Midbrain (tissue), 1 donor: ENCODE measurements at places on chromosomes 2 and 18.
A peak's percentile ranks its signal among the peaks of the same experiment; 100 is the strongest.

DNA sequence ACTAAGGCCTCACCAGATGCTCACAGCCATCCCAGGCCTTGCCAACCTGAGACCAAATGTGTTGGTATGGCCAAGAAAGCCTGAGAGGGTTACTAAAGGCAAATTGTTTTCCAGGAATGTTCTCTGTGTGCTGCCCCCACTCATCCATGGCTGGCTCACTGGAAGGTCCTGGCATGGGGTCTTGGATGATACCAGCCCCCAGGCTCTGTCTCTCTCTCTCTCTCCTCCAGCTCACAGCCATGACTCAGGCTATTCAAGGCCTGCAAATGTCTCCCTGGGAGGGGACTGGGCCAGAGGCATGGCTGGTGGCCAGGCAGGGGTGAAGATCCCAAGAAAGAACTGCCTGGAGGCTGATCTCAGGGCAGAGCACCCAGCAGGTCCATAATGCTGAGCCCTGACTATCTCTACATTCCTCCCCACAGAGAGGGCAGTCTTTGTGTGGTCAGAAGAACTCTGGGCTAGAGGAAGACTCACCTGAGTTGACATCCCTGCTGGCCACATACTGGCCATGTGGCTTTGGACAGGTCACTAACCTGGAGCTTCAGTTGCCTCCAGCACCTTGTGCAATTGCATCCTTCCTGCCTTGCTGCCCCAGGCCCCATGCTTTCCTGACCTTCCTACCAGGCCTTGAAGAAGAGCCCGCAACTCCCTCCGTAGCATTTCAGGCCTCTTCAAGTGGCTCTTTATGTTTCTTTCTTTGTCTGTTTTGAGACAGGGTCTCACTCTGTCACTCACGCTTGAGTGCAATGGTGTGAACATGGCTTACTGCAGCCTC is 150.4 kb downstream of the ZFP36L2 start:
- DNase-seq, result no peak

DNA sequence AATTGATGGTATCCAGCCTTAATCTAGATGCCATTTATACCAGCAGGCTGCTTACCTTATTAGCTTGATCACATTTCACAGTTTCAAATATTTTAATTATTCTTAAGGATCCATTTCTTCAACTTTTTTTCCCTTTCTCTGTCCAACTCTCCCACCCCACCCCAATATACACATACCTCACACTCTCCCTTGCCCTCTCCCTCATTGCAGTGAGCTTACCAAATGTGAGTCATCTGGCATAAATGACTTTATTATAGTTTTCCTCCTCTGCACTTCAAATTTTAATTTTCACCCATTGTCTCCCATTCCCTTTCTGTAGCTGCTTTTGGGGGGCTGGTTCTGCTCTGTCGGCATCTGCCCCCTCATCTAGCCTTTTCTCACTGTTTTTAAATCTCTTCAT is 12.9 kb downstream of the HTR2B start:
- DNase-seq, result no peak

- no peak for DNase-seq
Observed at GRCh38 chr2:151037434-151037833, 224.2 kb downstream of the RBM43 start.

- no peak for DNase-seq
Observed at GRCh38 chr2:226227341-226227740, 572.3 kb downstream of the IRS1 start.

DNA sequence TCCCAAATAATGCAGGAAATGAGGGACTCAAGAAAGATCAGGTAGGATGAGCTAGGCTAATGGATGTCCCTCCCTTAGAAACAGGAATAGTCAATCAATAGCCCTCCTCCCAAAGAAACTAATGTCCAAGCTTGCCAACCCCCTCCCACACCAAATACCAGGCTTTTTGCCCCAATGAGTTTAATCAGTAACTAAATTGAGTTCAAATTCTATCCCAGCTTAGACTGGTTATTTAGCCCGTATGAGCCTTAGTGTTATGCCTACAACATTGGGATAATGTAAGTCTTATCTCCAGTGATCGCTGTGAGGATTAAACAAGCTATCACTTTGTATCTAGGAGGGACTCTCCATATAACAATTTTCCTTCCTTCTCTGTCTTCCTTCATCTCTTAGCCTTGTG is 310.7 kb downstream of the DPP10 start:
- DNase-seq, result no peak

DNA sequence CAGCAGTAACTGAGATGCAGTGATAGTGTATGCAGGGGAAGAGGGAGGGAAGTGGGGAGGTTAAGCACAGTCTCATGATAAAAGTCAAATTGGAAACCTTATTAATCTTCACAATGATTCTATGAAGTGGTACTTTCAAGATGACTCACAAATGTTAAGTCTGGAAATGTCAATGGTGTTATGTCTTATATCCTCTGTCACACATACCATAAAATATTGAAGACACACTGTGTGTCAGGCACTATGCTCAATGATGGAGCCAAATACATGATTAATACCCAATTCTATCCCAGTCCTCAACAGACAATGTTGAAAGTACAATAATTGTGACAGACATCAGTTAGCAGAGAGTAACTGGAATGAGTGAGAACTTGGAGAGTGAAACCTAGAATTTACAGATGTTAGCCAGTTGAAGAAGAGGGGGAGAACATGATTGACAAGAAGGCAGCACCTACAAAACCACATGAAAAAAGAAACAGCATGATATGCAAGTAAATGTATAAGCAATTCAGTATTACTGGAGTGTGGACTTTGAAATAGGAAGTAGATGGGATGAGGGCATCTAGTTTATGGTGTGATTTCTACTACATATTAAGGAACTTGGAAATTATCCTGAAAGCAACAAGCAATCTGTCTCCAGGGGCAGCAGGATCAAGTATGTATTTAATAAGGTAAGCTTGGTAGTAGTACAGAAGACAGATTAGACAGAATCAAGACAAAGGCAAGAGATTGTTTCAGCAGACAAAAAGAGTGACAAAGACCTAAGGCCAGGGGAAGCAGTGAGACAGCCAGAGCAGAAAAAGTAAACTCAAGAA is 107.6 kb downstream of the STRN start:
- no peak for DNase-seq

- DNase-seq, result no peak
Observed at GRCh38 chr2:96267159-96267971, 1.3 kb downstream of the CIAO1 start.

DNA sequence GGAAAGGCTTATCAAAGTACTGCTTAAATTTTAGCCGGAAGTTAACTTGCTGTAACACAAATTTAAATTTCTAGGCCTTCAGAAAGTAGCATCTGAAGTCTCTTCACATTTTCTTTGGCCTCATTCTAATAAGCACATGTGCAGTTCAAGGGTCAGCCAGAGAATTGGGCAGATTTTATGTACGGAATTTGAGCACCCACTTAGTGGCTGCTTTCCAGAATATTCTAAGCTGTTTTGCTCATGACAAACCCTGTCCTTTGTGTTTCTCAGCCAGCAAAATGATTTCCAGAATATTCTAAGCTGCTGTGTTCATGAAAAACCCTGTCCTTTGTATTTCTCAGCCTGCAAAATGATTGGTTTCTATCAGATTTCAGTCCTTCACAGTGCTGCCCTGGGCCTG is 225.0 kb upstream of the DOK6 start:
- DNase-seq, result no peak

GRCh38 chr2:209977386-209978239 is 24.8 kb upstream of the RPE start:
- DNase-seq, result peak; percentile 64

DNA sequence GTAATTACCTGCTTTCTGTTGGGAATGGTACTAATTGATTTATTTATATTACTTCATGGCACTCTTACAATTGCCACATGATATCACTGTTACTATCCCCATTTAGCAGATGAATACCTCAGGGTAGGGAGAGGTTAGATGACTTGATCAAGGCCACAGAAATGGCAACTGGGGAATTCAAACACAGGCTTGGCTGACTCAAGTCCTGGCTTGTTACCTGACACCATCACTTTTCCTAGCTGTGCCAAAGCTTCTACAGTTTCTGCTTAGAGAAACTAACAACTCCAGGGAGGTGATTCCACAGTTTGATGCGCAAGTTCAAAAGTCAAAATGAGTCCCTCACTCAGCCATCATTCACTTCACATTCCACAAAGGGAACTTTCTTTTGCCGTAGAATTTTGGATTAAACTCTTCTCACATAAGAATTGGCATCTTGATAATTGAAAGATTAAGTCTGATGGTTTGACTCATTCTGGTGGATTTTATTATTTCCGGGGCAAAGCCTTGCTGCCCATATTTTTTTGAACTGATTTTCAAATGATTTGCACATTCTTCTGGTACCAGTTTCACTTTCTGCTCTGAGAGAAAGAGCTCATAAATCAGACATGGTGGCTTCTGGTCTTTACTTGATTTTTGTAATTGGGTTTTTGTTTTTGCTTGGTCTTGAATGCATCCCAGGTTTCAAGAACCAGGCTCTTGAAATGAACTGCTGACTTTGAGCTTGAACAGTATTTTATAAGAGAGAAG is 656.8 kb downstream of the BCL11A start:
- DNase-seq, result no peak

DNA sequence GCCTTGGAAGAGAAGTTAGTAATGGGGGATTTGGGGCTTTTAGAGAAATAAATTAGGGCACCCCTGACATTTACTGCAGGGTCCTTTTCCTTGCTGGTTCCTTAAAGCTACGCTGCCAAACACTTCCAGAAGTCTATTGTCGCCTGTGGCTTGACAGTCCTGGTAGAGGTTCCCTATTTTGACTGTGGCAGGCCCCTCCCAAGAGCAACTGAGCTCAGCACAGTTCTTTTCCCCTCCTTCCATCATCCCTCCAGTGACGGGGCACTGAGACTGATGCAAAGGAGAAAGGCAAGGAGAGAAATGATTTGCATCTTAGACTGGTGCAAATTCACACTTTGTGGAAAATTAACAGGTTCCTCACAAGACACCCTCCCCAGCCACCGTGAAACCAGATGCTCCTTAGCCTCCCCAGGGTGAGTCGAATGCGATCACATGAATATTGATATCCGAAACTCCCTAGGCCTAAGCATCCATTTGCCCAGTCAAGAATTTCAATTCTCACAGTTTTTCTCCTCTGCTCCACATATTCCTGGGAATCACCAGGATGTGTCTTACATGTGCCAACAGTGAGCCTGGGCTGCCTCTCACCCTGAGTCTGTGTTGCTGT is 45.4 kb downstream of the RABL2A start:
- no peak for DNase-seq

GRCh38 chr18:68494802-68495581 is 219.9 kb downstream of the TMX3 start:
- DNase-seq, result no peak

DNA sequence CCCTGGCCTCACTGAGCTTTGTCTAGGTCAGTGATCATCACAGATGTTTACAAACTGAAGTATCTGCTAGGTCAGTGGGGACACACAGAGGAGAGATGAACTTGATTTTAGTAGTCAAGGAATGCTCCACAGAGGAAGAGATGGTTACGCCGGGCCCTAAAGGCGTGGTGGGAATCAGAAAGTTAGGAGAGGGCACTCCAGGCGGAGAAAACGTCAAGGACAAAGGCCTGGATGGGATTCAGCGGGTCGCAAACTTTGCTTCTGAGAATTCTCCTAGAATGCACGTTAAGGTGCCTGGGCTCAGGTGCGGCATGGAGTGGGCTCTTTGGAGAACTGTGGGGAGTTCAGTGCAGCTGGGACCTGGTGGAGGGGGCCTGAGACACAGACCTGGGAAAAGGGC is 78.8 kb downstream of the TMEM17 start:
- no peak for DNase-seq

DNA sequence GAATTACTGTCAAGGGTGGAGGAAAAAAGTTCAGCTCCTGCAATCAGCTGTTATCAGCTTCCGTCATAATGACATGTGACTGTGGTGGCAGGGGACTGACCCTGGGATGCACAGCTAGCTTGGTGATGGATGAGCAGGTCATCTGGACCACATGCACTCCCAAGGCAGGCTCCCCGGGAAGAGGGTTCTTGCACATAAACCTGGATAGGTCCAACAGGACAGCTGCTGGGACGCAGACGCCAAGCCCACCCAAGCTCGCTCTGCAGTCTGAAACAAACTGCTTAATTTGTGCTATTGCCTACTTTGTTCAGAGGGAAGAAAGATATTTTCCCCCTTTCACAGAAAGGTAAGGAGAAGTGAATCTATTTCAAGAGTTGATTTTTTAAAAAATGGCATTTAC is 30.2 kb downstream of the FAM178B start:
- no peak for DNase-seq

- no peak for DNase-seq
Observed at GRCh38 chr2:98809116-98809515, 78.2 kb upstream of the MGAT4A start.

- DNase-seq, result peak; percentile 26
Observed at GRCh38 chr2:178874529-178875240, 67.5 kb upstream of the TTN start.

- no peak for DNase-seq
Observed at GRCh38 chr18:47175283-47175897, 774 bp downstream of the IER3IP1 start.

GRCh38 chr2:231597627-231598026 is 5.0 kb downstream of the TEX44 start:
- DNase-seq, result no peak

DNA sequence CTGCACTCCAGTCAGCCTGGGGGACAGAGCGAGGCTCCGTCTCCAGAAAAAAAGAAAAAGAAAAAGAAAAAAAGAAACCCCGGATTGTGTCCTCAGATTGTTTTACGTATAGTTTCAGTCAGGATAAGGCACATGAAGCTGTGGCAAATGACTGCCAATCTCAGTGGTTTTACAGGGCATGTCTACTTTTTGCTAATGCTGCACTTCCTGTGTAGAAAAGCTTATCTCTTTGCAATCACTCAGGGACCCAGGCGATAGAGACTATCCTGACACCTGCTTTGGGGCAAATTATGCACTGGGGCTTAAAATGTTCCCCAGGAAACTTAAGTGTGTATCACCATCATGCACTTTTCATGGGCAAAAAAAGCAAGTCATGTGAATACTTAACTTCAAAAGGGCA is 103.7 kb upstream of the MEIS1 start:
- no peak for DNase-seq

DNA sequence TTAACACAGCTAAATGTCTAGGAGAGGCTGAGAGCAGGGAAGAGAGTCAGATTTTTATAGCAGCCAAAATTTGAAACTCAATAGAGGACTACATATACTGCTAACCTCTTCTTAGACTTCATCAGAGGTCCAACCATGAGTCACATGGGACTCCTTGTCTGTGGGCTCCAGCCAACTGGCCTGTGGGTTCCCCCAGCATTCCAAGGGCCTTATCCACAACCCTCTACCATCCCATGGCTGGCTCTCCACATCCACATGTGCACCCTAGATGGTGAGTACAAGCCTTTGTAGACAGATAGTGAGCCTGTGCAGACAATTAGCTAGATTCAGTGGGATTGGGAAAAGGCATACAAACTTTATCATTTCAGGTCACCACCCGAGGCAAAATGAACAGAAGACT is 901.9 kb upstream of the ZEB2 start:
- no peak for DNase-seq
